Nucleus accumbens (tissue), 56 donors: ENCODE measurements at places on chromosomes 16 and 17.

DNA sequence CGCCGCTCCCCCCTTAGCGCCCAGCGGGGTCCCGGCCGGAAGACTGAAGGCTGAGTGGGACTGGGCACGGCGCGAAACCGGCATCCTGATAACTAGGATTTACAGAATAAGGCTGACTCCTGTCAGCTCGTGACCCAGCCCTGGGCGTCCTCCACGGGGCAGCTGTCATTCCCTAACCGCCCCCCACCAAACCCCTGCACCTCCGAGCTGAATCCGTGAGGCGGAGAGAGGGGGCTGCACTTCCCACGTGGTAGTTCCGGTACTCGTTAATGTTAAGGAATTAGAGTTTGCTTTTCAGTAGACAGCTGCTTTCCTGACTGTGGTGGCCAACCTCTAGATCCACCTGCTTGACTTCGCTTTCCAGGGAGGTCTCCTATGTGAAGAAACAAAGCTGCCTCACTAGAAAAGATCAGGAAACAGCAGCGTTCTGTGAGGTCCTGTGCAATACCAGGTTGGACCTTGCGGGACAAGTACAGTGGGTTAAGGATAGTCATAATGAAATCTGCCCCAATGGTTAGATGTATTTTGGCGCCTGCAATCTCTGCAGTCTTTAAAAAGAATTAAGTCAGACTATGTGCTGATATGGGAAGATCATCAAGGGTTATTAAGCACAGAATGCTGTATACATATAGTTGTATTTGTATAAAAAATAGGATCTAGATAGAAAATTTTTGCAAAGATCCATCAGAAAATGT is 1.1 kb upstream of the WBP2 start:
- peak; percentile 68 for DNase-seq

DNA sequence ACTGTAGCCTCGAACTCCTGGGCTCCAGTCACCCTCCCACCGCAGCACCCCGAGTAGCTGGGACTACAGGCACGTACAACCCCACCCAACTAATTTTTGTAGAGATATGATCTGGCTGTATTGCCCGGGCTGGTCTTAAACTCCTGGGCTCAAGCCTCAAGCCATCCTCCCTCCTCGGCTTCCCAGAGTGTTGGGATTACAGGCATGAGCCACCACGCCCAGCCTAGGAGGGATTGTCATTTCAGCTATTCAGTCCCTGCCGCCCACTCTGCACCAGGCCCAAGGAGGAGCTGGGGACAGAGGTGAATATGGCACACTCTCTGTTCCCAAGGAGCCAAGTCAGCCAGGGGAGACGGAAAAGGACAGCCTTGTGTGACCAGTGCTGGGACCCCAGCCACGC is 256.2 kb downstream of the PARN start:
- DNase-seq = no peak

GRCh38 chr17:7742729-7743128 is 25.2 kb downstream of the DNAH2 start:
- DNase-seq = no peak

GRCh38 chr17:980406-981291 is 1.1 kb upstream of the NXN start:
- DNase-seq = peak; percentile 59

DNA sequence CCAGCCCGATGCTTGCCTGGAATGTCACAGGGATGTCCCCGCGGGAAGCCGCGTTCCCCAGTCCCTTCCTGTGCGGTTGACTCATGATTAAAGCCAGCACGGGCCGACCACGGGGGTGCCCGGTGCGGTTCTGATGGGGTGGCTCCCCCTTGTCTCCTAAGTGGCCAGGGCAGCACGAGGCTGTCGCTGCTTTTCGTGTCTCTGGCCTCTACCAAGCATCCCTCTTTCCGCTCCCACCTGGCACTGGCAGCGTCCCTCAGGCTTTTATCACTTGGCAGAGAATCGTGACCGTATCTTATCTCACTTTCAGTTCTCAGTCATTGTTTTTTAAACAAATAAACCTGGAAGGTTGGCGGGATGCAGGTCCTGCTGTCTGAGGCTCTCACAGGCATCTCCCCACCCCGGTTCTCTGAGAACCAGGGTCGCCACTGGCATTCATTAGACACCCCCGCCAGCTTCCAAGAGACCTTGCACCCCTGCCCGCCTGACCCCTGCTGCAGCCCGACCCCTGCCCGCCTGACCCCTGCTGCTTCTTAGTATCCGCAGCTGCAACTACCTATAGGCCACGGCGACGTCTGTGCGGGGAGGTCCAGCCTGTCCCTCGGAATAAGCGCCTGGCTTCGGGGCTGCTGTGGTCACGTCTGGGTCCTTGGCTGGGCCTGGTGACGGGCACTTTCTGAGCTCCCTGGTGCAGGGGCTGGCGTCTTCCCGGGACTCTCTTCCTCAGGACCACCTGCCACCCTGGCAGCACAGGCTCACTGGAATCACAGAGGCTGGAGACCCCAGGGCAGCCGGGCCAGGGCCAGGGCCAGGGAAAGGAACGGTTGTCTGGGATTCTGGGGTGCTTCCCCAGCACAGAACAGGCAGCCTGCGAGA is 7.5 kb downstream of the C1QTNF8 start:
- no peak for DNase-seq

DNA sequence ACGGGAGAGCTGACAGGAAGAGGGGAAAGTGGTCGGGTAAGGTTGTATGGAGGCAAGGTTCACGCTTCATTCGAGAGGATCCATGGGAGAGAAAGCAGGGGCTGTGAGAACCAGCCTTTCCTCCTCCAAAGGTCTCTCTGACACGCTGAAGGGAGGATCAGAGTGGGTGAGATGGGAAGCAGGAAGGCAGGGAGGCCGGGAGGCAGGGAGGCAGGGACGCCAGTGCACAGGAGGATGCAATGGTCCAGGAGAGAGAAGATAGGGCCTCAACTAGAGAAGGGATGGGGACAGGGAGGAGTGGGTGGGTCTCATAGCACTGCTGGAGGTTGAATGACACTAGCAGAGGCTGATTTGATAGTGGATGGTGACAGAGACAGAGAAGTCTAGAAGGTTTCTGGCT is 54.1 kb downstream of the PIMREG start:
- DNase-seq = no peak

DNA sequence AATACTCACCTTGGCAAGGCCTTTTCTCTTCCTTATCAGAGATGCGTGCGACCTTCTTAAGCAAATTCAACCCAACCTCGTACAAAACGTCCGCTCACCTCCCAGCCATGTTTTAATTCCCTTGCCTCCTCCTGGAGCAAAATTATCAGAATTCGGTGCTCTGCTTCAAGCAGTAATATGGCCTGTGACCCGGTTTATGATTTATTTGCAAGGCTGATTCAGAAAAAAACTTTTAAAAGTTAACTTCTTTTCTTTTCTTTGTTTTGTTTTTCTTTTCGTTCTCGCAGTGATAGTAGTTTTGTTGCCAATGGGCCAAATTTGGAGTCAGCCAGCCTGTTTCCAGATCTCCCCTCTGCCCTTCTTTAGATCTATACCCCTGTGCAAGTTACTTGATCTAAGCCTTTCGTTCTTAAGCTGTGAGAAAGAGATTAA is at the start of gene PHLPP2:
Gene PHLPP2, minus strand, starts transcription at position 382 of the 432 bp plus-strand sequence. CDS start 9,906 bp downstream, outside the sequence.
- no peak for DNase-seq

- DNase-seq = no peak
These were observed 3.0 kb downstream of the KCNJ12 start for GRCh38 chr17:21379080-21379711.

- DNase-seq = peak; percentile 20
These were observed 14.9 kb downstream of the ELAC2 start for GRCh38 chr17:13002761-13003453.

DNA sequence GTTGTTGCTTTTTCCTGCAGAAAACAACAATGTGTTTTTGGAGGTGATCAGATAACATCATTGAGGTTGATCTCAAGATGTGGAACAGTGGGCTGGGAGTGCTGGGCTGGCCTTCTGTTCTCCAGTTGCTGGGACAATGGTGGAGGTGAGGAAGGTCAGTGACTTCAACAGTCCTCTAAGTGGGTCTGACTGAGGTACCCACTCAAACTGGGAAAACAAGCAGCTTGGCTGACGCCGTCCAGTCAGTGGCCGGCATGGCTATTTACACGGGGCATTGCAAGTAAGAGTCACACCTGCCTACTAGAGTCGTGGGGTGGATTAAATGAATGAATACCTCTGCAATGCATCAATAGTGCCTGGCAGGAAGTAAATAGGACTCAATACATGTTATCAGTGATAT is 386.7 kb upstream of the ZFHX3 start:
- no peak for DNase-seq

GRCh38 chr17:14197586-14197985 is 39.1 kb downstream of the CDRT15 start:
- no peak for DNase-seq

DNA sequence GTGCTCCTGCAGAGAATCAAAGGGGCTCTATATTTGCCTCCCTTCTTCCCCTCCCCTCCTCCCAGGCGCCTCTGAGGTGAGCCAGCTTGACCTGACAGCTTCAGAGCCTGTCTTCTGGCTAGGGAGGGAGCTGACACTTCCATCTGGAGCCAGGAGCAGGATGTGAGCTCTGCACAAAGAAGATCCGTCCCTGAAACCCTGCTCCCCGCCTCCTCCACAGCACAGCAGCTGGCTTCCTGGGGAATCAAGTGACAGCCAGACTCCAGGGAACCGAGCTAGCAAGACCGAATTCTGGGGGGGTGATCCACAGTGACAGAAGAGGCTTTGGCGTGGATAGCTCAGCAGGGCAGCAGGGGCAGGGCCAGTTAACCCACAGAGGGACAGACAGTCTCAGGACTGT is 37.2 kb downstream of the CCDC182 start:
- peak; percentile 6 for DNase-seq

GRCh38 chr16:19757762-19758595 is 39.9 kb downstream of the IQCK start:
- no peak for DNase-seq

DNA sequence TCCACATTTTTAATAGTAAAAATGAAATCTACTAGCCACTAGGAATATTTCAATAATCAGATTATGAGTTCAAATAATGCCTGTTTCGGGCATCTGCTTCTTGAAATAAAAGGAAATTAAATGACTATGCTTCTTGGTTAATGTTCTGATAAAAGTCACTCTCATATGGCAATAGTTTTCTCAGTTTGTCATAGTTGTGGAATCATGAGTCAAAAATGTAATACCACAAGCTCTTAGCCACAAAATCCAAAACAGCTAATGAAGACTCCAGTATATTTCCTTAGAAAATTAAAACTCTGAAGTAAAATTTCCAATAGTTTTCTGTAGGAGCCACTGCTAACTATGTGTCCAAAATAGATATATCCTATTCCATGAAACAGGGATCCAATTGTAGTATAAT is 676.3 kb upstream of the CDH8 start:
- no peak for DNase-seq

DNA sequence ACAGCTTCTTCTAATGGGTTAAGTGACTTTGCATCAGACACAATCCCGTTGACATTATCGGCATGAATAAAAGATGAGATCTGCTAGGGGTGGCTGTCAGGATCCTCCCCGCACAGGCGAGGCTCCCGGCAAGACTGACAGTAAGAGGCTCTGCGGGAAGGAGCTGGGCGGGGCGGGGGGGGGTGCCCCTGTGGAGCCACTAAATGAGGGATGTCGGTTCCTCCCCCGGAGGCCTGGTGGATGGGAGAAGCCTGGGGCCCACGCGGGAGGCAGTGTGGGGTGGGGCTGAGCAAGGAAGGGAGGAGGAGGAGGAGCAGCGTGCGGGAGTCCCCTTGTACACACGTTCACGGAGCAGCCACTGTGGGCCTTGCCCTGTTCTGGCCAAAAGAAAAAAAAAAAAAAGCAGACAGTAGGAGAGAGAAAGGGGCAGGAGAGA is 190.9 kb upstream of the GSE1 start:
- no peak for DNase-seq

DNA sequence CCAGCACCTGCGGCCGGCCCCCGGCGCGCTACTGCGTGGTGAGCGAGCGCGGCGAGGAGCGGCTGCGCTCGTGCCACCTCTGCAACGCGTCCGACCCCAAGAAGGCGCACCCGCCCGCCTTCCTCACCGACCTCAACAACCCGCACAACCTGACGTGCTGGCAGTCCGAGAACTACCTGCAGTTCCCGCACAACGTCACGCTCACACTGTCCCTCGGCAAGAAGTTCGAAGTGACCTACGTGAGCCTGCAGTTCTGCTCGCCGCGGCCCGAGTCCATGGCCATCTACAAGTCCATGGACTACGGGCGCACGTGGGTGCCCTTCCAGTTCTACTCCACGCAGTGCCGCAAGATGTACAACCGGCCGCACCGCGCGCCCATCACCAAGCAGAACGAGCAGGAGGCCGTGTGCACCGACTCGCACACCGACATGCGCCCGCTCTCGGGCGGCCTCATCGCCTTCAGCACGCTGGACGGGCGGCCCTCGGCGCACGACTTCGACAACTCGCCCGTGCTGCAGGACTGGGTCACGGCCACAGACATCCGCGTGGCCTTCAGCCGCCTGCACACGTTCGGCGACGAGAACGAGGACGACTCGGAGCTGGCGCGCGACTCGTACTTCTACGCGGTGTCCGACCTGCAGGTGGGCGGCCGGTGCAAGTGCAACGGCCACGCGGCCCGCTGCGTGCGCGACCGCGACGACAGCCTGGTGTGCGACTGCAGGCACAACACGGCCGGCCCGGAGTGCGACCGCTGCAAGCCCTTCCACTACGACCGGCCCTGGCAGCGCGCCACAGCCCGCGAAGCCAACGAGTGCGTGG is 1.5 kb downstream of the NTN1 start:
- no peak for DNase-seq

DNA sequence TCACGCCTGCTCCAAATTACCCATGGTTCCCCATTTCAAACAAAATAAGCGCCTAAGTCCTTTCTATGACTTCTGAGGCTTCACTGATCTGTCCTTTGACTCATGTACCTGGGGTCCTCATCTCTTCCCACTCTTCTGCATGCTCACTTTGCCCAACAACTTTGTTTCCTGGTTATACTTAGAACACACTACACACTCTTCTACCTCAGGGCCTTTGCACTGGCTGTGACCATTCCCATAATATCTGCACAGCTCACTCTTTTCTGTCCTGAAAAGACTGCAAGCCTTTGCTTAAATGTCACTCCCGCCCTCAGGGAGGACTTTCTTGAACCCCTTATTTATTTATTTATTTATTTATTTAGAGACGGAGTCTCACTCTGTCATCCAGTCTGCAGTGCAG is 14.1 kb downstream of the CDH1 start:
- no peak for DNase-seq

GRCh38 chr17:74702116-74702871 is 10.4 kb downstream of the CD300LF start:
- no peak for DNase-seq

GRCh38 chr17:38416840-38417209 is 11.4 kb upstream of the ARHGAP23 start:
- DNase-seq = no peak

DNA sequence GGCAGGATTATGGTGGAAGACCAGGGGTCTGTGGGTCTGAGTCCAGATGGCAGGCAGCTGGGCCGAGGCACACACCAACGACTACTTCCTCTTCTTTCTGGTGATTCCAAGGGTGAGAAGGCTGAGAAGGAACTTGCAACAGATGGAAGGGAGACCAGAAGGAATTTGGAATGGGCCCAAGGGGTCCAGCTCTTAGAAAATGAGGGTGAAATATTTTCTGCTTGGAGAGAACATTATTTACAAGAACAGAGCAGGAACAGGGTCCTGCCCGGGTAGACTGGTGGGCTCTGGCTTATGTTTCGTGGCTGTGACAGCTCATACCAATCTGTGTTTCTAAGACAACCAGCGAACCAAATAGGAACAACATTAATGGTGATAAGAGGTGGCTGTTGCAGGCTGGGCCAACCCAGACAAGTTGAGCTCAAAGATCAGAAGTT is 36.6 kb downstream of the CCDC42 start:
- DNase-seq = no peak

- no peak for DNase-seq
These were observed 28.2 kb downstream of the TNFRSF13B start for GRCh38 chr17:16943541-16944333.

GRCh38 chr16:71781741-71782140 is 26.9 kb downstream of the AP1G1 start:
- DNase-seq = no peak

- DNase-seq = no peak
These were observed 16.0 kb upstream of the OR1F1 start for GRCh38 chr16:3171855-3172593.
